Psoas muscle (tissue), 8 donors: ENCODE measurements at places on chromosomes 13 and 19. TPM values are rescaled to one million over a fixed set of nuclear protein-coding genes. Genes with fewer than 3 reads are reported as not detected.

DNA sequence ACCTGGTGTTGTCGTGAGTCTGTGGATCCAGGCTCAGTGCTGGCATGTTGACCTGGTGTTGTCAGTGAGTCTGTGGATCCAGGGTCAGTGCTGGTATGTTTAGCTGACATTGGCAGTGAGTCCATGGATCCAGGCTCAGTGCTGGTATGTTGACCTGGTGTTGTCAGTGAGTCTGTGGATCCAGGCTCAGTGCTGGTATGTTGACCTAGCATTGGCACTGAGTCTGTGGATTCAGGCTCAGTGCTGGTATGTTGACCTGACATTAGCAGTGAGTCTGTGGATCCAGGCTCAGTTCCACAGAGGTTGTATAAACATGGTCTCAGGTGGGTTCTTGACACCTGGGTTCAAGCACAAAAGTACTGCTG is 16.8 kb upstream of the PDCD2L start:
- no peak for DNase-seq

GRCh38 chr19:38788478-38789243 is at the start of gene LGALS7B:
Gene LGALS7B (plus strand): TSS chr19:38789200. CDS start chr19:38789227, 27 bp downstream.
- DNase-seq, result peak; percentile 27

GRCh38 chr13:111632906-111633305 is 312.5 kb downstream of the TEX29 start:
- DNase-seq, result no peak

GRCh38 chr13:41611385-41611784 is 154.0 kb downstream of the RGCC start:
- no peak for DNase-seq

- DNase-seq, result peak; percentile 62
Measured at GRCh38 chr13:110912651-110913051, 2.2 kb downstream of the ANKRD10 start.

GRCh38 chr19:27909185-27909840 is 1303.6 kb downstream of the UQCRFS1 start:
- no peak for DNase-seq

DNA sequence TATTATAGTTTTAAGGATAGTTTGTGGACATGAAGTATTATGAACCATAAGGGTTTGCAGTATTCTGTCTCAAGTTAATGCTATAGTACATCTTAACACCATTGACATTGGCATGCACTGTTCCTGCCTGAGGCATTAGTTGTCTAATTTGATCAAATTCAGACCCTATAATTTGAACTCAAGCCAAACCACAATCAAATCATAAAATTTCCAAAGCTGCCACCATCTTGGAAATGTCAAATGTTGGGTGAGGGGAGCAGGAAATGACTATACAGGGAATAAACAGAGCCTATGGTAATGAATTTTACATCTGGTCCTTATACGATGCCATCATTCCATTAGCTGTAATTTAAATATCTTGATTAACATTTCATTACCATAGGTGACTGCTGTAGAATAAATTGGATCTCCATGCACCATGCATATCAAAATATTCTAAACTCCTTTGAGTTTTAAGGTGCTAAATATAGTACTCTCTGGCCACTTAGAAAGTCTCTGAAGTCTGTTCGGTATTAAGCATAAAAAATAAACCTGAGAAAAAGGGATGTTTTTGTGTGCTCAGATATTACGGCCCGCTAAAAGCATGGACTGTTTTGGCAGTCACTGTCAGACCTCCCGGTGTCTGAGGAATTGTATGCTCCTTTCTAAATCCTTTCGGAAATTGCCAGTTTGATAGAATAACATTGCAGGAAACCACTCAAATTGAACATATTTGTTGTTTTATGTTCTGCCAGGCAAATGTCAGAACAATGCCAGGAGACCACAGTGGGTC is 257.7 kb downstream of the SPRY2 start:
- no peak for DNase-seq

DNA sequence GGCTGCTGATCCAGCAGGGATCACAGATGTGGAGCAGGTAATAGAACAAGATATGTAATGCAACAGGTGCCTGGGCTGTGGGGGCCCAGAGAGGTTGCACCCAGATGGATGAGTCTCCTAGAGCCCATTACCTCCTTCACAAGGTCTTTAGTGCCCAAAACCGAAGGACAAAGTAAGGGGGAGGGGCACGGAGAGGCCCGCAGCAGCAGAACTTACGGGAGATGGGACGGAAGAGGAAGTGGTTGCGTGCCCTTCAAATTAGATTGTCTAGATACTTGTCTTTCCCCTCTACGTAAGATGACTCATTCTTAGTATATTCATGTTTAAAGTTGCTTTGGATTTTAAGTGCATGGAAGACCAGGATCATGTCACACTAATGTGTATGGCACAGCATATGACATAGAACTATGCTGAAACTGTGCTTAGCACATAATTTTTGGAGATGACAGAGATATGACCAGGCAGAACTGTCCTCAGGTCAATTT is 5.7 kb upstream of the MRPS31 start:
- no peak for DNase-seq

- DNase-seq, result no peak
Measured at GRCh38 chr19:7376151-7376852, 27.6 kb downstream of the ARHGEF18 start.

- no peak for DNase-seq
Measured at GRCh38 chr13:76723551-76724232, 162.5 kb downstream of the KCTD12 start.

DNA sequence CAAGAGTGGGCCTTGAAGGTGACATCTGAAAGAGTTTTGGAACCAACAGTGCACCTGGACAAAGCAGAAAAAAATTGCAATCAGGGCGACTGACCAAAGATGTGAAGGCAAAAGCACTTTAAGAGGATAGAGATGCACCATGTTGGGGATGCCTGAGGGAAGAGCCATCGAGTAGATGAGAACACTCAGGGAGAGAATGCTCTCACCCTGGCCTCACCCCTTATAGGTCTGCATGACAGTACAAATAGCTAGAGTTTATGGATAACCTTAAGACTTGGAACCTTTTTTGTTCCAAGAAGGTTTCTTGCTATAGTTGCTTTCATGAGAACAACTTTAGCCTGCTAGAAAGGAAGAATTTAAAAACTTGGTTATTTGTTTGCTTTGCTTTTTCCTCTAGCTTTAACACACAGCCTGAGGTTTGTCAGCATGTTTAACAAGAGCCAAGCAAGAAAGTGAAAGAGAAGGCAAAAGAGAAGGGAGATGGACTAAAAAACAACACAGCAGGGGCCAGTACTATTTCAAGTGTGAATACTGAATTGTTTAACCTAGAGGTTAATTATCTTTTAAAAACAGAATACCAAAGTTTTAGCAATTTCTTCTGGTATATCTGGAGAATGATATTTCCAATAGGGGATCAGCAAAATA is 418.9 kb downstream of the DIAPH3 start:
- DNase-seq, result no peak

DNA sequence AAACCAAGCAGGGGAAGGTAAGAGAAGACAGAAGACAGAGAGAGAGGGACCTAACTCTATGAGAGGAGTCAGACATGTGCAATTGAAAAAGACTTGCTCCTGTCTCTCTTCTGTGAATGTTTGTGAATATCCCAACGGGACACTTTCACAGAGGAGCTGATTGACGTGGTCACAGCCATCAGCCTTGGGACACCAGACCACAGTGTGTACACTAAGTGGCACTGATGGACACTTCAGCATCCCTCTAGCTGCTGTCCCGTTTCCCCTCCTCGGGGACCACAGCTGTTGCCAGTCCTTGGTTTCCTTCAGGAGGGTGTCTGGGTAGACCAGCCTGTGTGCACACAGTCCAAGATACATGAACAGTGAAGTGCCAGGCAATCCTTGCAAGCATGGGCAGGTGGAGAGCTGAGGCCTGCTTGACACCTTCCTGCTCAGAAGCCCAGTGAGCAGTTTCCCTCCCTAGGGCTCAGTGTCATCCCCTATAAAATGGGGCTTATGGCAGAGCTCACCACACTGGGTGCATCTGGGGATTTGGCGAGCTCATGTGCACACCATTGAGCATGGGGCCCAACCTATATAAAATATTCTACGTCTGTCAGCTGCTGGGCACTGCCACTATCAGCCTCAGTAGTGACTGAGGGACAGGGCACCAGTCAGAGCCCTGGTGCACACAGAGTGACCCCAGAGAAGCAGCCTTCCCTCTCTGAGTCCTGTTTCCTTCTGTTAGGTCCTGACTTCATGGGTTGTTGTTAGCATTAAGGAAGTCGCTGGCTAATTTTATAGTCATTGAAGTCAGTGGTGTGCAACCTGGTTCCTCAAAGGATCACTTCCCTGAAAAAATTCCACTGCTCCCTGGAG is 4.3 kb upstream of the USF2 start:
- peak; percentile 50 for DNase-seq

- no peak for DNase-seq
Measured at GRCh38 chr13:87087741-87088140, 583.4 kb upstream of the SLITRK5 start.

- no peak for DNase-seq
Measured at GRCh38 chr19:4185413-4186086, 3.1 kb downstream of the ANKRD24 start.

- DNase-seq, result no peak
Measured at GRCh38 chr19:6519289-6519688, 11.5 kb upstream of the TNFSF9 start.

DNA sequence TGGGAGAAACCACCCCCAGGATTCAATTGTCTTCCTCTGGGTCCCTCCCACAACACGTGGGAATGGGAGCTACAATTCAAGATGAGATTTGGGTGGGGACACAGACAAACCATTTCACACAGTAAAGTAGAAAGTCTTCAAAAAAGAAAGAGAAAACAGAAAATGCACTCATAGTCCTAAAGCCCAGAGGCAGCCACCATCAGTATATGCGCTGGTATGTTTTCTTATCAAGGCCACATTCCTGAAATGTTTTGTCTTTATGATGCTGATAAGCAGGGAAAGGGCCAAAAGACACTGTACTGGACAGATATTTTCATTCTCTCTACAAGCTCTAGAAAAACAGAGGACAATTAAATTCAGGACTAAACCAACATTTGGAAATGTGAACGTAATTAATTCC is 375.8 kb upstream of the TSHZ3 start:
- no peak for DNase-seq

- DNase-seq, result no peak
Measured at GRCh38 chr19:21158523-21159135, 16.8 kb downstream of the ZNF431 start.

DNA sequence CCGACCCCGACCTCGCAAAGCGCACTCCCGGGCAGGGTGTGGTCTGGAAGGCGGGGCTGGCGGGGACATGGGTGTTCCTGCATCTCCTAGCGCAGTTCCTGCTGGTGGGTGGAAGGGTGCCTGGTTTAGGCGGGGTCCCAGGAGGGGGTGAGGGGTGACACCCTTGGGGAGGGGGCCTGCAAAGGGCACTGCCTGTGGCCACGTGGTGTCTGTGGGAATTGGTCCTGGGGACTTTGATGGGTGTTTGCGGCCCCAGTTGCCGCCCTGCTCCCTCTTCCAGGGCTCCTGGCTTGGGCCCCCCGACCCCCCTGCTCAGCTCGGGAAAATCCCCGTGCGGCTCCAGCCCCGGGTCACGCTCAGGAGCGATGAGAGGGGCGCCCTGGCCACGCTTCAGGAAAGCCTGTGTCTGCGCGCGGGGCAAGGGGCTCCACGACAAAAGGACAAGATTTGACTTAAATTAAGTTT is 19.1 kb downstream of the WTIP start:
- DNase-seq, result no peak

GRCh38 chr19:50658441-50659317 is 9.4 kb downstream of the C19orf81 start:
- peak; percentile 60 for DNase-seq

DNA sequence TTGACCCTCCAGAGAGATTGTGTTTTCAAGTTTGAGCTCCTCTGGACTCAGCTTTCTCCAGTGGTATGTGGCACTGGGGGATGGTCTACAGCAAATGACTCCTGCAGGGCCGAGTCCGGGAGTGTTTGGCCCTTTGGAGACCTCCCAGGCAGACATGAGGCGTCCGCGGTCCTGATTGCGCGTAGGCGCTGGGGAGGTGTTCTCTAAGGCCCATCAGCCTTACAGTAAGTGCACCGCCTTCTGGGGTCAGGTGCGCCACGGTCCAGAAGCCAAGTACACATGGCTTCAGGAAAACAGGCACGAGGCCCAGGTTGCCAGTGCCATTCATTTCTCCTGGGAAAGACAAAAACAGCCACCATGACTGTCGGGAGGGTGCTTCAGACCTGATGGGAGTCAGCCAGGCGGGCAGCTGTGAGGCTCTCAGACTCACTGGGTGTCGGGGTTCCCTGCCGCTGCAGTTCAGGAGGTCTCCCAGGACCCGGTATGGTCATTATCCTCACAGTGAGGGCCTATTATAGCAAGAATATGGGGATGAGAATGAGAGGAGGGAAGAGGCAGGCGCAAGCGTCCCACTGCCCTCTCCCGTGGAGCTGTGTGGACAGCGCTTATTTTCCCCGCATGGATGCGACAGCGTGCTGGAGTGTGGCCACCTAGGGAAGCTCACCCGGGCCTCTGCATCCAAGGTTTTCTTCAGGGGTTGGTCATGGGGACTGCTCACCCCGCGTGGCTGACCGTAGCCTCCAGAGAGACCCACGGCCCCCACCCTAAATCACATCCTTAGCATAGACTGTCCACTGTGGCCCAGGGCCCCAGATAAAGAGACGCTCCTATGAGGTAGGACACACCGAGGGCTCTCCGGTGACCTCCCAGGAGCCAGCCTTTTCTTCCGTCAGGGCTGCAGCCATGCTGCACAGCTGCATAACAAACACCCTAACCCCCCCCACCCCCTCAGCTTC is 21.8 kb downstream of the CCDC8 start:
- no peak for DNase-seq

GRCh38 chr19:19026299-19026971 is 6.9 kb downstream of the SUGP2 start:
- no peak for DNase-seq

GRCh38 chr19:900043-900301 is 6.7 kb downstream of the RNU6-9 start:
- no peak for DNase-seq

- DNase-seq, result no peak
Measured at GRCh38 chr19:17803264-17803896, 8.4 kb downstream of the B3GNT3 start.

DNA sequence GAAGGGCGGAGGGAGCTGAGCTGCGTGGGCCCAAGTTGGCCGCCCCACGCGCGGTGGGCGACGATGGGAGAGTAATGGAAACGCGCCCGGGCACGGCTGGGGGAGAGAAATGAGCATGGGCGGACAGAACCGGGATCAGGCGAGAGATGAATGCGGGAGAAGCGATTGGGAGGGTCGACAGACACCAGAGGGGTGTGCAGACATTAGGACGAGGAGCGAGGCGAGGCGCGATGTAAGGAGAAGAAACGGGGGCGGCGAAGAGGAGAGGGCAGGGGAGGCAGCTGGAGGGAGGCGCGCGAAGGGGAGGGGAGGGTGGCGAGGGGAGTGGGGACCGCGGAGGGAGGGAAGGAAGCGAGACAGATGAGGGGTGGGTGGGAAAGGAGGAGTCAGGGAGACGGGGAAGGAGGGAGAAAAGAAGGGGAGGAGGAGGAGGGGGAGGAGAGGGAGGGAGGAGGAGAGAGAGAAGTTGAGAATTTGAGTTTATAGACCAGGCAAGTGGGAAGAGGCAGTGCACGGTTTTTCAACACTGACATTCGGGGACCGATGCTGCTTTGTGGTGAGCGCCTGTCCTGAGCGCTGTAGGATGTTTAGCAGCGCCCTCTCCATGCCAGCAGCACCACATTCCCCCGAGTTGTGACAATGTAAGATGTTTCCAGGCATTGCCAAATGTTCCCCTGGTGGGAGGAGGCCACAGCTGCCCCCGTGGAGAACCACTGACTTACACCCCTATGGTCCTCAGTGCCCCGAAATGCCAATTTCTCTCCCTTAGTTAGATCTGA is at the start of gene SHISA7:
Gene SHISA7 (minus strand): TSS at position 256 of the 779 bp plus-strand sequence. CDS start 437 bp downstream, outside the sequence.
- no peak for DNase-seq

The RXFP2 gene
- total RNA-seq, result 0.47 TPM

The ATP8A2 gene
- 0.22 TPM for total RNA-seq

The ONECUT3 gene
- not detected for total RNA-seq

The ZGLP1 gene
- total RNA-seq, result 2.9 TPM

The GGN gene
- total RNA-seq, result 0.34 TPM

The OCEL1 gene
- total RNA-seq, result 18.5 TPM

The MISP3 gene
- total RNA-seq, result 2.9 TPM
